ENCODE measurements at places on chromosomes 7 and 10.

- DNase-seq, result no peak
Observed at GRCh38 chr7:151063212-151063561, 3.8 kb downstream of the SLC4A2 start.

DNA sequence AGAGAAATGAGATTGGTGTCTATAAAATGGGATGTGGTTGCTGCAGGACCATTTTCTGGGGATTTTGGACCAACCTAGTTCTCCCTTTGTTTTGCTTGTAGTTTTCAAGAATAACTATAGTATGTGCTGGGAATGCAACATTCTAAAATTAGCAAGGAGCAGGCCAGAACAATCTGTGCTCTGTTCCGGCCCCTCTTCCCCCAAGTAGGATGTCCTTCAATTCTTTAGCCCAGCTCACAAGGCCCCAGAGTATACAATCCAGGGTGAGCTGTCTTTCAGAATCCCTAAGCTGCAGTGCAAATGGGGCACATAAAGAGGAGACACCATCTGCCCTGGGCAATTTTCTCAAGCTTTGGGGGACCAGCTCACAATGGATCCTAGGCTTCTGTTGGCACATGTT is 809.1 kb downstream of the TNS3 start:
- DNase-seq, result no peak

- DNase-seq, result no peak
Observed at GRCh38 chr7:158325530-158326381, 261.9 kb downstream of the PTPRN2 start.

DNA sequence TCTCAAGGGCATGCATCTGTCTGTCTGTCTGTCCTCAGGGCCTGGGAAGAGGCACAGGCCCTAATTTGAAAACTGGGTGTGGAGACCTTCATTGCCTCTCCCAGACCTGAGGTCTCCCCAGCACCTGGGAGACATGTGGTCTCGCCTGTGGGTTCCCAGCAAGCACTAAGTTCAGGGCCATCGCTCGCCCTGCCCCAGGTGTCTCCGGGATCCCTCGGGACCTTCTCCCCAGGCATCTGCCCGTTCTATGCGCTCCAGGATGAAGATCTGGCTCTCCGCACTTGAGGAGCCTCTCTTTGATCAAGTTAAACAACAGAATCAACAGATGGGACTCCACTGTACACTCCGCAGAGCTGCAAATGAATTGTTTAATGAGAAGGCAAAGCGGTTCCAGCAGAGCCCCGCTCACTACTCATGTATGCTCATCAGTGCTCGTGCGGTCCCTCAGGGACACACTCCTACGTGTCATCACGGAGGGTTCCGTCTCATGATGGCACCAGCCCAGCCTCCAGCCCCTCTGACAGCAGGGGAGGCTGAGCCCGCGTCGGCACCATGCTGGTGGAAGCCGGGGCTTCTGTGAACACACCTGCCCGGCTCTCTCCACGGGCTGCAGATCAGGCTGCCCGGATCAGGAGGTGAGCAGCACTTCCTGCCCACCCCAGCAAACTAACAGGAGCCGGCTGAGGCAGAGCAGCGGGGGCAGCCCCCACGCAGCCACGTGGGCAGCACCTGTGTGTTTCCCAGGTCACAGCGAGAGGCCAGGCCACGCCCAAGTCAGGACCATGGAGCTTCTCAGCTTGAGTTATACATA is 132.8 kb downstream of the TCERG1L start:
- DNase-seq, result no peak
